ENCODE measurements at places on chromosomes 5 and 9. TPM values are rescaled to one million over a fixed set of nuclear protein-coding genes. Genes with fewer than 3 reads are reported as not detected.

DNA sequence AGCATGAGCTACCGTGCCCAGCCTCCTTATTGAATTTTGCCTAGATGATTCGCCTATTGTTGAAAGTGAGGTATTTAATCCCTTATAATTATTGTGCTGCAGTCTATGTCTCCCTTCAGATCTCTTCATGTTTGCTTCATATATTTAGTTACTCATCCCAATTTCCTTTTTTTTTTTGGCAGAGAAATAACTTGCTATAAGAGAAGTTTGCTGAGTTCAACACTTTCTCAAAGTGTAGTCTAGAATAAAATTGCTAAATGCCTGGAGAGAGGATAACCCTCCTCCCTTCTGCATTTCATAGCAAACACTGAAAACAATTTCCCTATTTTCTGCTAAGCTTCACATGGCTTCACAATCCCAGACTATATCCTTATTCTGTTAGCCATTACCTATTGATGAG, 136.6 kb upstream of the CD180 start:
- no peak for DNase-seq

GRCh38 chr9:92141144-92142129, 26.2 kb upstream of the SPTLC1 start:
- DNase-seq, result no peak

CAVIN4 gene
- not detected for total RNA-seq

NSG2 gene
- total RNA-seq, result not detected

CYLC2 gene
- total RNA-seq, result not detected

DNA sequence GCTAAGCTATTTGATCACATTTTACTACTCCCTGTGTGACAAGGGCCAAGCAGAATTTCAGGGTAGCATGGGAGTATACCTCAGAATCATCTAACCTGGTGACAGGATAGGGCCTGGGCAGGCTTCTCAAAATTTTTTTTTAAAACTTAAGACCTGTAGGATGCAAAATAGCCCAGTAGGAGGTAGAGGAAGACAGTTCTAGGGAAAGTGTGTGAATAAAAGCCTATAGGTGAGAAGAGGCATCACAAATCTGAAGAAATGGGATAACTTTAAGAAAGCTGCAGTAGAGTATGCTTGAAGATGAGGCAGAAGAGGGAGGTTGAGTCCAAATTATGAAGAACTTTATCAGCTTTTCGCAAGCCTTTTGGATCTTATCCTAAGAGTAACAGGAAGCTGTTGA, 32.3 kb downstream of the CNTRL start:
- DNase-seq, result no peak

SMAD5 gene
- total RNA-seq, result 17.9 TPM

GRCh38 chr5:31844622-31845345, 205.9 kb downstream of the PDZD2 start:
- DNase-seq, result no peak

ADAMTS6 gene
- total RNA-seq, result 1.3 TPM

All from activated T-helper 1 cell treated with anti-CD3 and anti-CD28 coated beads, Interleukin-12 subunit alpha, Interleukin-12 subunit beta, Interleukin-2, Interleukin-4 antibody, amounts not matched to agents 30 ng/mL and 10 ng/mL and 1 ng/mL, durations not matched to agents 14 hours and 24 hours and 36 hours (primary cell).